ENCODE measurements at places on chromosomes 11 and 22.
A peak's percentile ranks its signal among the peaks of the same experiment; 100 is the strongest.

DNA sequence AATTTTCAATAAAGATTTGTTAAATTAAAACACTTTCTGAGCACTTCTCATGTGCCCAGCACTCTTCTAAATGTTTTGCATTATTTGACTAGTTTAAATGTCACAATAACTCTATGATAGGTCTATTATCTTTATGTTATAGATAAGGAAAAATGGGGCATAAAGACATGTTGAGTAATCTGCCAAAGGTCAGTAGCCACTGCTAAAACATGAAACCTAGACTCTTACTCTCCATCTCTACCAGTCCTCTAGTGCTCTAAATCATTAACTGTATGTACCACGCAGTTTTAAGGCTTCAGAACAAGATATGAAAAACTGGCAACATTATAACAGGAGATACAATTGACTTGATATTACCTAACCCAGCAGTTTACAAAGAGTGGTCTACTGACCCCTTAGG, 6.9 kb downstream of the RAB6A start:
- no peak for DNase-seq

- DNase-seq: no peak
Observed at GRCh38 chr22:47623763-47624148, 861.3 kb downstream of the TBC1D22A start.

DNA sequence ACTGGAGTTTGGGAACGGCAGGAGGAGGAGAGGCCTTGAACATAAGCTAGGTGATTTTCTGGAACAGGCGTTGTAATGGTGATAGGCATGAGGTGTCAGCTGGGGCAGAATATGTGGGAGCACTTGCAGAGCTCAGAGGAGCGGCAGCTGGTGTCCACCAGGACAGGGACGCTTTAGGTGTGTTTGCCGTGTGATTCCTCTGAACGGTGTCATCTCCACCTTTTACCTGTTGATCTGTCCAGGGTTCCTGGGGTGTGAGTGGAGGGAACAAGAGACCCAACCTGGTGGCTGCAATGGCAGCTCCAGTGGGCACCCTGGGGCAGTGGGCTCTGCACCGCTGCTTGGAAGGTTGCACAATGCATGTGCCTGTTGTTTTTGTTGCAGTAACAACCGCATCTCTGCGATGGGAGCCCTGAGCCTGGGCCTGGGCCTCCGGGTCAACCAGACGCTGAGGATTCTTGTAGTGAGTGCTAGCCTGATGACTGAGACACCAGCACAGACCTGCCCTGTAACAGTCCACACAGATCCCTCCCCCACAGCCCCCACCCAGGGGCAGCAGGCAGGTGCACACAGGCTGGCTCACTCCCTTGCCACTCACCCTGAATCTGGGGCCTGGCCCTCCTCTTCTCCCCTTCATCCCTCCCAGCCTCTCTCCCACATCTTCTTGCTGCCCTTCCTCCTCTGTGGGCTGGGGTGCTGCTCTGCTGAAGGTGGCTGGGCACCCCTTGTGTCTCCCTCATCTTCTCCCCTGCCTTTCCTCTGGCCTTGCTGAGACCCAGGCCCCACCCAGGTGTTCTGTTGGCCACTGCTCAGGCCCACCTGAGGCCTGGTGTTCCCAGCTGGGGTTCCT, 9.2 kb downstream of the LRRC74B start:
- no peak for DNase-seq

DNA sequence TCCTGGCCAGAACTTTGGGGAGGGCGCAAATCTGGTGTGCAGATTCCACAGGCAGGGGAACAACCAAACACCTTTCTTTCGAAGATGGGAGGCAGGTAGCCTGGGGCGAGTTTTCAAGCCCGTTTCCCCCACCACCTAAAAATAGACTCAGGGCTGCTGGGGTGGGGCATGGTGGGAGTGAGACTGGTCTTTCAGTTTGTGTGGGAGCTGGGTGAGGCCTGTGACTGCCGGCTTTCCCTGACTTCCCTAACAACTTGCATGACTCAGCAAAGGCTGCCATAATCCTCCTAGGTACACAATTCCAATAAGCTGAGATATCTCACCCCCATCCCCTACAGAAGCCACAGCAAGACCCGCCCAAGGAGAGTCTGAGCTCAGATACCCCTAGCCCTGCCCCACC, 4.3 kb upstream of the OR5B12 start:
- DNase-seq: no peak

GRCh38 chr11:48001438-48002021, 21.2 kb downstream of the PTPRJ start:
- peak; percentile 81 for DNase-seq

GRCh38 chr11:64809781-64810241, 540 bp downstream of the MEN1 start:
- no peak for DNase-seq

DNA sequence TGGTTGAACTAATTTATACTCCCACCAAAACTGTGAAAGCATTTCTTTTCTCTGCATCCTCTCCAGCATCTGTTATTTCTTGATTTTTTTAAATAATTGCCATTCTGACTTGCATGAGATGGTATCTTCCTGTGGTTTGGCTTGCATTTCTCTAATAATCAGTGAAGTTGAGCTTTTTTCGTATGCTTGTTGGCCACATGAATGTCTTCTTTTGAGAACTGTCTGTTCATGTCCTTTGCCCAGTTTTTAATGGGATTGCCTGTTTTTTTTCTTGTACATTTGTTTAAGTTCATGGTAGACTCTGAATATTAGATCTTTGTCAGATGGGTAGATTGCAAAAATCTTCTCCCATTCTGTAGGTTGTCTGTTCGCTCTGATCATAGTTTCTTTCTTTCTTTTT, 46.1 kb downstream of the MS4A13 start:
- DNase-seq: no peak
